ENCODE measurements at places on chromosomes 2 and 18. TPM values are rescaled to one million over a fixed set of nuclear protein-coding genes. Genes with fewer than 3 reads are reported as not detected.

GRCh38 chr18:23956483-23956882, 58.1 kb upstream of the TTC39C start:
- no peak for DNase-seq

DNA sequence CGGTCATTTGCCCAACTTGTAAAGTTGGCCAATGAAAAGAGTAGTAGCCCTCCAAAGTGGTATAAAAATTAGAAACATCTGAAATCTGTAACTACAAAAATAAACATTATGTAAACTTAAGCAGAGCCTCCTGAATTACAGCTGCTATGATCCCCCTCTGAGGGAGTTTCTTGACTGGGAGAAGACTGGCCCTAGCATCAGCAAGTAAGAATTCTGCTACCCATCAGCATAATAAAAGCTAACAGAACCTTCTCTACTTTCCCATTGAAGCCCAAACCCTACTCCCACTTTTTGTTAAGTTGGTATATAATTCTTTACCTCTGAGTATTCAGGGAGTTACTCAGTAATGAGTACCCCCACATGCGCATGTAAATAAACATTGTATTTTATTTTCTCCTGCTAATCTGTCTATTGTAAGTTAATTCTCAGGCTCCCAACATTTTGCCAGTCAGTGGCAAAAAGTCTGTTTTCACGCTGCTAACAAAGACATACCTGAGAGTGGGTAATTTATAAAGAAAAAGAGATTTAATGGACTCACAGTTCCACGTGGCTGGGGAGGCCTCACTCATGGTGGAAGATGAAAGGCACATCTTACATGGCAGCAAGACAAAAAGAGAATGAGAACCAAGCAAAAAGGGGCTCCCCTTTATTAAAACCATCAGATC, 71.3 kb downstream of the MYL12B start:
- DNase-seq: no peak

Gene CNOT11
- 24.3 TPM for total RNA-seq

DNA sequence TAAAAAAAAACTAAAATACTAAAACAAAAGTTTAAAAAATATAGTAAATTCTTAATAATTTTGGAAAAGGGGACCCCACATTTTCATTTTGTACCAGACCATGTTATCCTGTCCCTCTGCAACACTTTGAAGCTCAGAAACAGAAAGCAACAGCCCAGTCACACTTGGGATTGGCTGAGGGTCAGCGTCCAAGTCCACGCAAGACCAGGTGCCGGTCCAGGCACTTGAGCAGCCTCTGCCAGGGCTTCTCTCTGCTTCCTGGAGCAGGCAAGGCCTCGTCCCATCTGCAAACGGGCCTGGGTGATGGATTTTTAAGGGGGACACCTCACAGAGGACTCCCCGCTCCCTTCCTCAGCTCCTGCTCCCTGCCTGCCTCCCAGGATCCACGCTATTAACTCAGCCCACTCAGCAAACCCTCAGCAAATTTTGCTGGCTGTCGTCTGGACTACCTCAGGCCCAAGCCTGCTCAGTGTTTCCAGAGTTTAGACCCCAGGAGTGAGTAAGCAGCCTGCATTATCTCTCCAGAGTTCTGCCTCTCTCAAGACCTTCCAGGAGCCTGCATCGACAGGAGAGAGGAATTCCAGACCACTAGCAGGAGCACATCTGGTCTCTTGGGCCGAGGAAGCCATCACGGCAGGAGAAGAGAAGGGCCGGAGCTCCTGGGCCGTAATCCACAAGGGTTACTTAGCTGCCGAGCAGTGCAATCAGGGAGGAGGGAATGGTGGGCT, 88.7 kb upstream of the STPG4 start:
- DNase-seq: no peak

- DNase-seq: no peak
These were observed 292.5 kb downstream of the TNS1 start for GRCh38 chr2:217710211-217710765.

- DNase-seq: no peak
These were observed 44.3 kb upstream of the TNFRSF11A start for GRCh38 chr18:62280786-62281185.

GRCh38 chr18:45617284-45617683, 2.0 kb downstream of the SLC14A2 start:
- DNase-seq: peak; percentile 81

DNA sequence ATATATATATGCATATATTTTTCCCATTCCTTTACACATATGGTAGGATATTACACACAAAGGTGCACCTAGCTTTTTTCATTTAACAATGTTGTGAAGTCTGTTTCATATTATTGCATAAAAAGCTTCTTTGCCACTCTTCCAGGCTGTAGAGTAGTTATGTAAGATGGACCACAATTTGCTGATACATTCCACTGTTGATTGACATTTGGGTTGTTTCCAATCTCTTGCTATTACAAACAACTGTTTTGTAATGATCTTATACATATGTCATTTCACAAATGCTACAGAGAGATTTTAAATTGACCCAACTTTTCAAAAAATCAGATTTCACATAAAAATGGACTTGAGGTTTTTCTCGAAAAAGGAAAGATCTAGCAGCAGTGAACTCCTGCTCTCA, 301.4 kb downstream of the CDCA7 start:
- no peak for DNase-seq

DNA sequence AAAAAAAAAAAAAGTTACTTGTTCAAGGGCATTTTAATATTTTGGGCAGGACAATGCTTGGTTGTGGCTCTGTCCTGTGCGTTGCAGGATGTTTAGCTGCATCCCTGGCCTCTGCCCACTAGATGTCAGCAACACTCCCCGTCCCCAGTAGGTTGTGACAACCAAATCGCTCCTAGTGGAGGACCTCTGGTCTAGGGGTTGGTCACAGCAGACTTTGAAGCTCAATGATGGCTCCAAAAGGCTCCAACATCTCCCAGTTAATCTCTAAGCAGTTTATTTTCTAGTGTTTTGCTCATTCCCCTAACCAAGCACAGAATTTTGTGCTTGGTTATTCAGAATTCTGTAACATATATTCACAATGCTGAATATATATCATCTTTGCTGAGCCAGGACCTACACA, 67.0 kb downstream of the CHRNA1 start:
- DNase-seq: no peak

DNA sequence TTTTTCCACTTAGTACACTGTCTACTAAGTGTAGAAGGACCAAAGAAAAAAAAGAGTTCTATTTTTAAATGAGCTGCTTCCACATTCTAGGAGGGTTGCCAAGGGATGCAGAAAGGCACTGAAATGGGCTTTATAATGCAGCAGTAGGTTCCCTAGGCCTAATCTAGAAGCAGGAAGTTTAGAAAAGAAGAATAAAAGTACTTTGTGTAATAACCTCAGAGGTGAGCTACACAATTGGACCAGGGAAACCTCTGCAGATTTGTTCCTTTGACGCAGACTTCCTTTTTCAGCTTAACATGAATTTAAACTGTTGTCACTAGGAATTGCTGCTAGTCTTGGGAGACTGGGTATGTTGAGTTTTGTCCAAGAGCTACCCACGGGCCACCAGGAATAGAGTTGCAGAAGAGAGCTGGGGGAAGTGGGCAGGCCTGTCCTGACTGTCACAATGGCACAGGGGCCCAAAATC, 34.6 kb upstream of the RAB1A start:
- DNase-seq: no peak

DNA sequence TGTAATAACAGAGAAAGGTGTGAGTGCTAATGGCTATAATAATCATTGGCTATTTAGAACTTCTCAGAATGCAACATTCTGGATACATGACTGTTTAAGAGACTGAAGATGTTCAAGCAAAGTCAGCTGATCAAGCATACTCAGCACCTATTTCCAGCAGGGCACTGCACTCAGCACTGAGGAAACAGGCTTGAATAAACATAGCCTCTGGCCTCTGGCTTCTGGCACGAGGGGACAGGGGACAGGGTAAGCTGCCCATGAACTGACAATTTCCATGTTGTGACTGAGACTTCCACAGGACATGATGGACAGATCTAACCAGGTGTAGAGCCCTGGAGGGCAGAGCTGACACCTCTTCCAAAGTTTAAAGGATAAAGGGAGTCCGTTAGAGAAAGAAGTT, 1.3 kb downstream of the MARCO start:
- no peak for DNase-seq

GRCh38 chr2:237405006-237405559, 8.9 kb downstream of the COL6A3 start:
- DNase-seq: no peak

Gene SERPINB3
- total RNA-seq: not detected

Gene CNGA3
- total RNA-seq: not detected

DNA sequence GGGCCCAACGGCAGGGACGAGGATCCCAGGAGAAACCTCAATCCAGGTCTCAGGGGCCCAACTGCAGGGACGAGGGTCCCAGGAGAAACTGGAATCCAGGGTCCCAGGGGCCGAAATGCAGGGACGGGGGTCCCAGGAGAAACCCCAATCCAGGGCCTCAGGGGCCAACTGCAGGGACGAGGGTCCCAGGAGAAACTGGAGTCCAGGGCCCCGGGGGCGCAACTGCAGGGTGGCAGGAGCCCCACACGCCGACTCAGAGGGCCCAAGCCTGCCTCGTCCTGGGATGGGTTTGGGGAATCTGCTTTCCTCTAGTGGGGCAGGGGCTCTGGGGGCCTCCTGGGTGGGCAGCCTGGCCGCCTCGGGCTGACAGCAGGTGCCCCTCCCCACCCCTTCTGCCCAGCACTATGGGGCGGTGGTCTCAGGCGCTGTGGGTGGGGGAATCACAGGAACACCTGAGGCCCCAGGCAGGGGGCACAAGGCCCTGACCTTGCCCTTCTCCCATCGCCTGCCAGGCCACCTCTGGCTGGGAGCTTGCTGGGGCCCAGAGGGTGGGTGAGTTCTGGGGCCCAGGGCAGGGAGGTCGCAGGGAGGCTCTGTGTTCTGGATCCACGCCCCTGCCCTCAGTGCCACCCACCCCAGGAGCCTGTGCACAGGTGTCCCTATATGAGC, 7.1 kb downstream of the RTP5 start:
- DNase-seq: no peak

GRCh38 chr18:75230163-75231052, 19.8 kb downstream of the TSHZ1 start:
- DNase-seq: no peak
